ENCODE measurements at places on chromosomes 6 and 20.
A peak's percentile ranks its signal among the peaks of the same experiment; 100 is the strongest.

GRCh38 chr6:31128093-31128676 lies 7.9 kb upstream of the CDSN start:
- DNase-seq = peak; percentile 86

DNA sequence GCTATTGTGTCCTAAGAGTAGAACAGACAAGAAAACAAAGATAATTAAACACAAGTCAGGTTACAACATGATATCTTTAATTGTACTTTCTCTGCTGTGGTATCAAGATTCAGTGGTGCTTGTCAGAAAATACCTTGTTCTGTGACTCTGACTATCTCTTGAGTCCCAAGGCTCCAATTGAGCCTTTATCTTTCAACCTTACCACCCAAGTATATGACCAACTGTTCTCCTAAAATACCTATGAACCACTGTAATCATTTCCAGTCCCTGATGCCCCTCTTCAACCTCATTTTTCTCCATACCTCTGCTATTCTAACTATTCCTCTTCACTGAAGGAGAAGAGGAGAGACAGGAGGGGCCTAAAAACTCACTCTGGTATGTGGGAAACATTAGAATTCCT lies 66.9 kb upstream of the TPD52L1 start:
- no peak for DNase-seq

GRCh38 chr20:23532533-23532932 lies 35.8 kb downstream of the CST9L start:
- DNase-seq = no peak

DNA sequence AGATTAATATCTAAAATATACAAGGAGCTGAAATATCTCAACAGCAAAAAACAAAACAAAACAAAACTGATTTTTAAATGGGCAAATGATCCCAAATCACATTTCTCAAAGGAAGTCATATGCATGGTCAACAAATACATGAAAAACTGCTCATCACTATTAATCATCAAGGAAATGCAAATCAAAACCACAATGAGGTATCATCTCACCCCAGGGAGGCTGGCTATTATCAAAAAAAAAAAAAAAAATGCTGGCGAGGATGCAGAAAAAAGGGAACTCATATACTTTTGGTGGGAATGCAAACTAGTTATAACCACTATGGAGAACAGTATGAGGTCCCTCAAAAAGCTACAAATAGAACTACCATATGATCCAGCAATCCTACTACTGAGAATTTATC lies 34.6 kb downstream of the REPS1 start:
- no peak for DNase-seq

- DNase-seq = peak; percentile 72
Observed at GRCh38 chr6:159151266-159151855, 17.8 kb upstream of the FNDC1 start.

DNA sequence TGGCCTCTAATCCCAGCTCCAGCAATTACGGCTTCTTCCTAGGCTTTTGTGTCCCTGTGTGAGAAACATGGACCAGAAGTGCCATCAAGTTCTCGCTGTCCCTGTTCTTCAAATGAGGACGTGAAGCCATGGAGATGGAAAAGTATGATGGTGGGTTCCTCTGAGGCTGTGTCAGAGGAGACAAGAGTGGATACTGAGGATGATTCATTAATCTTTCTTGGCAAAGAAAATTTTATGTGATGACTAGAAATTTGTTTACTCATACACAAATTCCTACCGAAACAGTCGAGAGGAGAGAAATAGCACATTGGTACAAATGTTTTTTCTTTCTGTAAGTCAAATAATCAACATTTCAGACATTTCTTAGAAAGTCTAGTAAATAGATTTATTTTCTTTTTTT lies 35.0 kb upstream of the PNRC1 start:
- no peak for DNase-seq

DNA sequence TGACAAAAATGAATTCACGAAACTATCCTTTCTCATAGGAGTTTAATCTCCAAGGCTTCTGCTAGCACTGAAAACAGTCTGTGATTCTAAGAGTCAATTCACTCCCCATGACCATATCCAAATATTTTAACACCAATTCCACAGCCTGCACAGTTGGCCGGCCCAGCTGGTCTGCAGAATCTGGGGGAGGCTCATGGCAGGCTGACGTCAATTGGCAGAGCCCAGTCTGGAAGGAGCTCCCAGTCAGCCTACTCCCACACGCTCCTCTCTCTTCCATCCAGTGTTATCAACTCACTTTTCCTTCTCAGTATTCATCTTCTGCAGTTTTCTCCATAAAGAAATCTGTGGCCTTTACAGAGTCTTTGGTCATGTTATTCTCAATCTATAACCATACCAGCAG lies 111.0 kb downstream of the TBXT start:
- DNase-seq = no peak

- no peak for DNase-seq
Observed at GRCh38 chr6:54094786-54095185, 16.5 kb upstream of the MLIP start.

- DNase-seq = no peak
Observed at GRCh38 chr6:86016567-86016966, 373.9 kb upstream of the SYNCRIP start.

- no peak for DNase-seq
Observed at GRCh38 chr6:268394-268935, 23.8 kb upstream of the DUSP22 start.

DNA sequence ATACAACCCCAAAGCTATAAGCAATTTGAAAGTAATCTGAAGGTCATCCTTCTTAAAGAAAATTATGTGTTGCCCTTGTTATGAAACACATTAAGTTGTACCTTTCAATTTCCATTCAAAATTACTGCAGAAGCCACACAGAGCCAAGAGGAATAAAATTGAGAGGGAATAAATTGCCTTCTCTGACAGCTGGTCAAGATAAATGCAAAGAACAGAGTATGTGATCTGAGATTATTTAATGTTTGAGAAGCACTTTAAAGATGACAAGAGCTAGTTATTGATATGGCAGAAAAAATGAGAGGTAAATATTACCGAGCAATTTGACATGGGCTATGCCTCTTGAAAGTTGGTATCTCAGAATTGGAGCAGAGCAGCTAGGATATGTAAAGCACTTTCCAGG lies 61.6 kb downstream of the TRDN start:
- DNase-seq = no peak

GRCh38 chr20:41245086-41245707 lies 72.3 kb downstream of the ZHX3 start:
- DNase-seq = no peak

- no peak for DNase-seq
Observed at GRCh38 chr20:43544501-43544900, 14.3 kb upstream of the SGK2 start.

- DNase-seq = no peak
Observed at GRCh38 chr6:44733868-44734267, 346.4 kb downstream of the CDC5L start.

GRCh38 chr20:50957798-50958614 lies at the start of gene DPM1:
DPM1 (minus strand) TSS chr20:50958532; CDS start chr20:50958523, 9 bp downstream.
- peak; percentile 90 for DNase-seq

GRCh38 chr6:12371151-12371550 lies 81.0 kb downstream of the EDN1 start:
- DNase-seq = no peak

- no peak for DNase-seq
Observed at GRCh38 chr20:11247046-11248010, 573.5 kb upstream of the JAG1 start.

DNA sequence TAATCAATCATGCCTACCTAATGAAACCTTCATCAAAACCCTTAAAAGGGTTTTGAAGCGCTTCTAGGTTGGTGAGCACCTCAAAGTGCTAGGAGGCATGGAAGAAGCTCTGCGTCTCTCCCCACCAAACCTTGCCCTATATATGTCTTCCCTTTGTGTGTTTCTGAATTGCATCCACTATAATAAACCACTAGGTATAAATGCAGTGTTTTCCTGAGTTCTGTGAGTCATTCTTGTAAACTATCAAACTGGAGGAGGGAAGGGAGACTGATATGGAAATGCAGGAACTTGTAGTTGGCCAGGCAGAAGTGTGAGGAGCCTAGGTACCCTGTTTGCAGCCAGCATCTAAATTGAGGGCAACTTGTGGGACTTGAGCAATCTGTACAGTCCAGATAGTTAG lies 698.8 kb downstream of the DOK5 start:
- no peak for DNase-seq

GRCh38 chr20:36971103-36971502 lies 19.6 kb upstream of the SAMHD1 start:
- no peak for DNase-seq

DNA sequence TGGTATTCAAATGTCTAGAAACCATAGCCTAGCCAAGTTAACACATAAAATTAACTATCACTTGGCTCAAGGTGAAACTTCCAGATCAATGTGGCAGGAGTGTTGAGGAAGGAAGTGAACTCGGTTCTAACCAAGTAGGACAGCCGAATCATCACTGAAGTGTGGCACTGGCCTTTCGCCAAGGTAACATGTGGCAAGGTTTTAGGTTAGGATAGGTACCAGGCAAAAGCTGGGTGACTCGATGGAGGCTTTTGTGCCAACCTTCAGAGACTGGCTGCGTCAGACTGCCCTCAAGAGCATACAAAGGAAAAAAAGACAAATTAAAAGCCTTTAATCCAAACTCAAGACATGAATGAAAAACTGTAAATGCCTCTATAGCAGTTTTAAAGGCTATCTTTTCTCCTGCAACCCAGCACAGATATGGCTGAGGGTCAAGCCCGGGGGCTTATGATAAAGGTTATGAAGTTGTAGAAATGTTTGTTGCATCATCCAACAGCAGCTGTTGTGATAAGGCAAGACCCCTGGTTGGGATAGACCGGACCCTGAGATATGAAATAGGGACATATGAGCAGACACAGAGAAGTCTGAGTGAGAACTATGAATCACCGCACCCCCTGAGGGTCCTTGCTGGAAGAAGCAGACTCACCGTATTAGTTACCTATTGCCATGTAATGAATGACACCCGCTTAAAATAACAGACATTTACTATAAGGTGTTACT lies 11.9 kb downstream of the PSMB9 start:
- no peak for DNase-seq

DNA sequence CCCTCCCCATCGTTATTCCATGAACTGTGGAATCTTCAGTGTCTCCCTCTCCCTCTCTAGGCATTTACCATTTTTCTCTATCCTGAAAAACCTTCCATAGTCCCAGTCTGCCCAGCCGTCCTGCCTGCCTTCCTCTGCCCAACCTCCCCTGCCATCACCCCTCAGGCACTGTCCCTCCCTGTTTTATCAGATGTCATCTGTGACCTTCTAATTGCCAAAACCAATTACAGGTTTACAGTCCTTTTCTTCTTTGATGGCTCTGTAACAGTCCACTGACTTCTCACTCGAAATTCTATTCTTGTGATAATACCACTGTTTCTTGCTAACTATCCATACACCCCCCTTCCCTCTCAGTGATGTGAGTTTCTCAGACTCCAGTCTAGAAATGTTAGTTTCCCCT lies 2.3 kb upstream of the SLC23A2 start:
- peak; percentile 34 for DNase-seq

GRCh38 chr6:102749210-102749971 lies 1355.9 kb downstream of the GRIK2 start:
- no peak for DNase-seq

- no peak for DNase-seq
Observed at GRCh38 chr6:38974389-38975151, 74.0 kb upstream of the GLP1R start.

- DNase-seq = no peak
Observed at GRCh38 chr6:44028789-44029310, 98.4 kb downstream of the MRPL14 start.

GRCh38 chr6:89162047-89162371 lies 16.2 kb downstream of the PM20D2 start:
- DNase-seq = no peak

DNA sequence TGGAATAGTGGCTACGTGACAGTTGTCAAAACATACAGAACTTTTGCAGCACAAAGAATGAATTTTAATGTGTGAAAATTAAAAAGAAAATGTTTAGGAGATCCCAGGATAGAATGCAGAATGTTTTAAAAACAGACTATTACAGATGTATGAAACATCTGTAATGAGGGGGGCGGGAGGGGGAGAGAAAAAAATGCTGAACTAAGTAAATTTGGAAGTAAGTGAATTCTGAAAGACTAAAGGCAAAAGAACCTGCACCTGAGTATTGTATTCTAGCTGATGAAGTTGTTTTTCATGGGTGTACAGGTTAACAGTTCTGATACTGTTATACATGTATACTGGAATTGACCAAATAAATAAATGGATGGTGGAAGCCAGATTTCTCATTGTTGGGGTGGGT lies 178.8 kb downstream of the ZFAND3 start:
- no peak for DNase-seq

DNA sequence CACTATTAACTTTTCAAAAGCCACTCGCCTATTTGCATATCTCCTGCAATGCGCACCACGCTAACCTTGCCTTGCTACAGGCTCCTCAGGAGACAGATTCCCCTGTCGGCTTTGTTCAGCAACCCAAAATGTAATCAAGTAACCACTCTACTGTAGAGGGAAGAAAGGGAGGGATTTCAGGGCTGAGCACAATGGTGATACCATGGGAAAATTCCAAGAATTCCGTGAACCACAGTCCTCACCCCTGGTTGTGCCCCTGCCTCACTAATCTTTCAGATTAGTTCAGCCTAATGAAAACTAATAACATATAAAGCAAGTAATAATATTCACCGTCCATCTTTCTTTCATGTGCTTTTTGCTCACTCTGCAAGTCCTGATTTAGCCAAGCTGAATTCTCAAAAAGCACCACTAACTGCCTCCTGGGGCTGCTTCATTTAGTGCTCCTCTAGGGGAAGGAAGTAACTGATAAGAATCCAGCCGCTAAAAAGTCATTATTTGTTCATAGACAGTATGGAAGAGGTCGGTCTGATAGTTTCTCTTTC lies 6.6 kb downstream of the CITED2 start:
- peak; percentile 78 for DNase-seq

DNA sequence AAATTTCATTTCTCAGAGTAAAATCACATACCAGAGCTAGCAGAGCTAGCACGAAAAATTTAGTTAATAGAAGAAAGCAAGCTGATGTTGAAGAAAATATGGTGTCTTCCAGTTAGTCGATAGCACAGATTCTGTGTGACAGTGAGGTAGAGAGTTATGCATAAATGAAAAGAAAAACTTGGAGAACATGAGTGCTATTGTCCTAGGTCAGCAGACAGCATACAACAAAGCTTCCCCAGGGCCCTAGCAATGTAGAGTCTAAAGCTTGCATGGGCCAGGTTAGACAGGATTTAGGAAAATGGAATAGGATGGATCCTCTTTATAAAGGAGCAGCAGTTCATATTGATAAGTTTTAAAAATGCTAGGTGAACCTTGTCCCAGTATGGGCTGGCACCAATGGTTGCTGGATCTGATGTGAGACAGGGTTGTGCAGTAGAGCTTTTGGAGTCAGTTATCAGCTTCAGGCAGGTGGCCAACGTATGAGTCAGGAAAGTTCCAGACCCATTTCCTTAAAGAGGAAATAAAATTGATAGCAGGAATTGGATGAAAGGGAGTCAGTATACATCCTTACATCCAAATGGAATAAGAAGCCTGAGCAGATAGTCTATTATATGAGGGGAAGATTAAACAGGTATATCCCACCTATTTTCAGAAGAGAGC lies 277.2 kb downstream of the FRK start:
- no peak for DNase-seq

GRCh38 chr6:138588805-138589434 lies 89.6 kb upstream of the NHSL1 start:
- DNase-seq = peak; percentile 76
